A549 treated with Mapracorat at 1 μM for 4 hours (cell line): ENCODE measurements at places on chromosomes 12 and 14. TPM values are rescaled to one million over a fixed set of nuclear protein-coding genes. Genes with fewer than 3 reads are reported as not detected.

YY1 gene
- 60.2 to 70.9 TPM (median 63.8 TPM) in 5 replicates for total RNA-seq

C14orf132 gene
- 4.6 to 6.8 TPM (median 6.4 TPM) in 5 replicates for total RNA-seq

B3GNT4 gene
- 0.45 to 0.96 TPM (median 0.77 TPM) in 5 replicates for total RNA-seq

KCNK13 gene
- 0.13 to 0.17 TPM (median 0.14 TPM) in 5 replicates for total RNA-seq

PZP gene
- total RNA-seq: not detected in 5 replicates

OVCH1 gene
- total RNA-seq: not detected in 5 replicates

TRAFD1 gene
- 14.5 to 18.5 TPM (median 16.1 TPM) in 5 replicates for total RNA-seq

ANKS1B gene
- 0.35 to 1.0 TPM (median 0.63 TPM) in 5 replicates for total RNA-seq

VRTN gene
- not detected in 5 replicates for total RNA-seq

RNU4-1 gene
- total RNA-seq: not detected in 5 replicates

AICDA gene
- 0.07 to 0.48 TPM (median 0.14 TPM) in 5 replicates for total RNA-seq

FOXN4 gene
- total RNA-seq: 0.15 to 0.20 TPM in 2 of 5 replicates, not detected in the others

FLVCR2 gene
- 9.2 to 11.9 TPM (median 10.8 TPM) in 5 replicates for total RNA-seq

RFLNA gene
- total RNA-seq: 0.20 TPM in 1 of 5 replicates, not detected in the others

OASL gene
- total RNA-seq: 2.5 to 4.1 TPM (median 3.3 TPM) in 5 replicates

ACRBP gene
- 0.08 to 0.40 TPM (median 0.15 TPM) in 3 of 5 replicates, not detected in the others for total RNA-seq

CCDC197 gene
- total RNA-seq: not detected in 5 replicates

TXNDC16 gene
- 0.75 to 1.4 TPM (median 1.1 TPM) in 5 replicates for total RNA-seq

TPPP2 gene
- total RNA-seq: not detected in 5 replicates

C12orf54 gene
- total RNA-seq: not detected in 5 replicates

CIROP gene
- total RNA-seq: not detected in 5 replicates

SERPINA1 gene
- total RNA-seq: 0.80 to 1.8 TPM (median 1.1 TPM) in 5 replicates

CBLN3 gene
- 0.77 to 1.2 TPM (median 1.1 TPM) in 5 replicates for total RNA-seq

ZFHX2 gene
- total RNA-seq: 0.47 to 0.95 TPM (median 0.81 TPM) in 5 replicates

PCED1B gene
- 18.0 to 24.5 TPM (median 22.6 TPM) in 5 replicates for total RNA-seq

CCDC196 gene
- not detected in 5 replicates for total RNA-seq

SYNE3 gene
- 0.29 to 0.58 TPM (median 0.38 TPM) in 5 replicates for total RNA-seq

KERA gene
- not detected in 5 replicates for total RNA-seq

PITPNM2 gene
- total RNA-seq: 12.1 to 22.3 TPM (median 18.8 TPM) in 5 replicates

TEX52 gene
- not detected in 5 replicates for total RNA-seq

SLC6A12 gene
- 0.97 to 1.3 TPM (median 1.1 TPM) in 5 replicates for total RNA-seq

CLEC9A gene
- total RNA-seq: not detected in 5 replicates

SLCO1B1 gene
- 0.34 to 0.65 TPM (median 0.39 TPM) in 5 replicates for total RNA-seq

CLEC4C gene
- total RNA-seq: not detected in 5 replicates

SLC6A13 gene
- total RNA-seq: 0.17 to 0.36 TPM (median 0.28 TPM) in 5 replicates

TDRD9 gene
- 0.14 to 0.40 TPM (median 0.28 TPM) in 4 of 5 replicates, not detected in the other for total RNA-seq

TSPAN11 gene
- total RNA-seq: 0.05 to 0.15 TPM (median 0.07 TPM) in 5 replicates

DCN gene
- not detected in 5 replicates for total RNA-seq

GLIPR1L1 gene
- not detected in 5 replicates for total RNA-seq

ABCD2 gene
- not detected in 5 replicates for total RNA-seq

DNAH10 gene
- 0.19 to 0.45 TPM (median 0.23 TPM) in 5 replicates for total RNA-seq

HCAR1 gene
- total RNA-seq: 0.02 to 0.06 TPM (median 0.05 TPM) in 3 of 5 replicates, not detected in the others
